ENCODE measurements at places on chromosomes 11 and 22. TPM values are rescaled to one million over a fixed set of nuclear protein-coding genes. Genes with fewer than 3 reads are reported as not detected.

The PTPN5 gene
- not detected for total RNA-seq

The BEST1 gene
- not detected for total RNA-seq

The GSTT2 gene
- total RNA-seq = not detected

The SCGB2A2 gene
- not detected for total RNA-seq

The PACSIN3 gene
- total RNA-seq = 5.3 TPM

The COMT gene
- total RNA-seq = 95.5 TPM

The XKR3 gene
- total RNA-seq = not detected

The OR6A2 gene
- not detected for total RNA-seq

DNA sequence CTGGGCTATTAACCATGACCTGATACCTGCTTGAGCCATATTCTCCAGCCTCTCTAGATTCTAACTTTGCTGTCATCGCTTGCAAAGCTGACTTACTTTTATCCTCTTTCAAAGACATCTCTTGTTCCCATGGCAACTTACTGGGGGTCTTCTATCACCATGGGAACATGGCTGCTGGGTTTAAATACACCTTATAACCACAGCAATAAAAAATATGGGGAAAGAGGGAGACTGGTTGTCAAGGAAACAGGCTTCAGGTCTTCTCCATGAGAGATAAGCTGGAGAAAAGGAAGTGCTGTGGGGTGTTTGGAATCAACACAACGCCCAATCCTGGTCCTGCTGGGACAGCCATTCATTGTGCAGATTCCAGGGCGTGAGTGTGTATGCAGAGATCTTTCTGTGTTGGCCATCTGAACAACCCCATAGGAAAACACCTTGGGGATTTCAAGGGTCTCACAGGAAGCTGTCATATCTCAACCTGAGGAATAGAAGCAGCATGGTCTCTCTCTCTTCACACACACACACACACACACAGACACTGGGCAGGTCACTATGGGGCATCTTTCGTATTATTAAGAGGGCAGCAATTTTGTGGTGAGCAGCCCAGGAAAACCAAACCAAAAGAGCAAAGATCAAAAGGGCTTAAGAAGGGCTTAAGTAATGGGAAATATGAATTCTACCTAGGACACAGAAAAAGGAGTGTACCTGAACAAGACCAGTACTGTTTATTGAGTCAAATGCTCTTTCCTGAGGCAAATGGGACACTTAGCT lies 344.7 kb upstream of the NCAM1 start:
- DNase-seq = no peak

- DNase-seq = no peak
Measured at GRCh38 chr22:40594924-40595323, 41.6 kb downstream of the MRTFA start.

- DNase-seq = no peak
Measured at GRCh38 chr22:42443240-42444076, 11.3 kb upstream of the NFAM1 start.

GRCh38 chr11:33775832-33776470 lies 1.6 kb upstream of the FBXO3 start:
- no peak for DNase-seq

DNA sequence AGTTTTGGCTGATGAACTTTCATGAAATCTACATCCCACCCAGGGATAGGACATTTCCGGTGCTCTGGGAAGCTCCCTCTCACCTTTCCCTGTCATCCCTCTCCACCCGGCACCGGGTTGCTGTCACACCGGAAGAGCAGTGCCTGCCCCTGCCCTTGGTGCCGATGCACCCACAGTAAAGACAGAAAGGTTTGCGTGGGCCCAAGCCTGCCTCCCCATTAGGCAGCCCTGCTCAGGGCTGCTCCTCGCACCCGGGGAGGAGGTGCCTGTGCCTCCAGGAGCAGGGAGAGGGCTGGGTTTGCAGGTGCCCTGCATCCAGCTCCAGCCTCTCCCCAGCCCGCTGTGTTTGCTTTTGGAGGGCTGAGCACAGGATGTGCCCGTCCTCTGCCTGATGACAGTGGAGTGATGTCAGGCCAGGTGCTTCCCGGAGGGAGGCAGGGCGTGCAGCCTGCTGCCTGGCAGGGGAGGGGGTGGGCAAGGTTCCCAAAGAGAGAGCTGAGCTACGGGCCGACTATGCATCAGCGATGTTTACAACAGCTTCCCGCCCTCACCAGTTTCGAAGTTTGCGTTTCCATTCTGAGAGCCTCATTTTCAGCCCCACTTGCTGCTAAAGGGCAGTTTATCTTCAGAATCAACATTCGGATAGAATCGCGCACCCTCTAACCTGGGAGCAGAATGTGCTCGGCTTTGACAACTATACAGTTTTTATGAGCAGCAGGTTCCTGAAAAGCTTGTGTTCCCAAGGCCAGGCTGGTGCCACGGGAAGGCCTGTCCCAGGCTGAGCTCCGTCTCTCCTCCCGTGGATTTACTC lies 83.2 kb upstream of the CLDN5 start:
- DNase-seq = peak; percentile 11

DNA sequence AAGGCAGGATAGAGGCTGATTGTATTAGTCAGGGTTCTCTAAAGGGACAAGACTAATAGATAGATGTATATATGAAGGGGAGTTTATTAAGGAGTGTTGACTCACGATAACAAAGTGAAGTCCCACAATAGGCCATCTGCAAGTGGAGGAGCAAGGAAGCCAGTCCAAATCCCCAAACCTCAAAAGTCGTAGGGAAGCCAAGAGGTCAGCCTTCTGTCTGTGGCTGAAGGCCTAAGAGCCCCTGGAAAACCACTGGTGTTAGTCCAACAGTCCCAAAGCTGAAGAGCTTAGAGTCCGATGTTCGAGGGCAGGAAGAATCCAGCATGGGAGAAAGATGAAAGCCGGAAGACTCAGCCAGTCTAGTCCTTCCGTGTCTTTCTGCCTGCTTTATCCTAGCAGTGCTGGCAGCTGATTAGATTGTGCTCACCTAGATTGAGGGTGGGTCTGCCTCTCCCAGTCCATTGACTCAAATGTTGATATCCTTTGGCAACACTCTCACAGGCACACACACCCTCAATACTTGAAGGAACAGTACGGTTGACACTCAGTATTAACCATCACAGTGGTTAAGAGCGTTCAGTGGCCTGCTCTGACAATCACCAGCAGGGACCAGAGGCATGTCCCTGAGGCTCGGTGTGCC lies 135.6 kb downstream of the CSNK2A3 start:
- DNase-seq = no peak

DNA sequence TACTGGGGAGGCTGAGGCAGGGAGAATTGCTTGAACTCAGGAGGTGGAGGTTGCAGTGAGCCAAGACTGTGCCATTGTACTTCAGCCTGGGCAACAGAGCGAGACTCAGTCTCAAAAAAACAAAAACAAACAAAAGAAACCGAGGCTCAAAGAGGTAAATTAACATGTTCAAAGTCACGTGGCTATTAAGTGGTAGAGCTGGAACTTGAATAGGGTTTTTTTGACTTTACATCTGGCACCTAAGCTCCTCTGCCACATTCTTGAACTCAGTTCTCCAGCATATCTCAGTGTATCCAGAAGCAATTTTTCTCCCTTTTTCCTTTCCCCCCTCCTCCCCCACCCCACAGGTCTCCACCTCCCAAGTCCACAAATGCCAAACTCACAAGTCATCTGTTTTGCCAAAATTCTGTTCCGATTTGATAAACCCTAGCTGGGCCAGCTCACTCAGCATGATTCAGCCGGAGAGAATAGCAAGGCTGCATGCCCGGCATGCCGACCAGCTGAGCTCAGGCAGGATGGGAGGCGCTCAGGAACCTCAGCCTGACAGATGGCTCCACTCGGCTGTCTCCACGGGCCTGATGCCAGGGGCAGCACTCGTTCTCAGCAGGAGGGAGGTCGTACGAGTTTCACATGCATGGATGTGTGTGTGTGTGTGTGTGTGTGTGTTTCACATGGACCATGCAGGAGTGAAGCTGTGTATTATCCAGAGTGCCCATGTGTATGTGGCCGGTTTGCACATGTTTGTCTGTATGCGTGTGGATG lies 63.2 kb upstream of the RRAS2 start:
- DNase-seq = no peak

DNA sequence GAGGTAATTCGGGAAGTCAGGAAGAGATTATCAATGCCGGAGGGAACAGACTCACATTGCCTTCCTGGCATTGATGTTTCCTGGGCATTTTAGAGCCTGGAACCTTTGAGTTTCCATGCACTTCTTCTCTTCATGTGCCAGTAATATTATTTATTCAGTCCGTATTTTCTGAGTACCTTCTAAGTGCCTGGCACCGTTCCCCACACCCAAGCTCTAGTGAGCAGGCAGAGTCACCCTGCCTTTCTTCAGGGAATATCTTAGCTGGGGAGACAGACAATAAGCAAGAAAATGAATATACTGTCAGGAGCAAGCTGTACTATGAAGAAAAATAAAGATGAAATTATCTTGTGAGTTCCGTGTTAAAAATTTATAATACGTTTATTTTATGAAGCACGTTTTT lies 136.2 kb upstream of the SEZ6L start:
- DNase-seq = no peak

DNA sequence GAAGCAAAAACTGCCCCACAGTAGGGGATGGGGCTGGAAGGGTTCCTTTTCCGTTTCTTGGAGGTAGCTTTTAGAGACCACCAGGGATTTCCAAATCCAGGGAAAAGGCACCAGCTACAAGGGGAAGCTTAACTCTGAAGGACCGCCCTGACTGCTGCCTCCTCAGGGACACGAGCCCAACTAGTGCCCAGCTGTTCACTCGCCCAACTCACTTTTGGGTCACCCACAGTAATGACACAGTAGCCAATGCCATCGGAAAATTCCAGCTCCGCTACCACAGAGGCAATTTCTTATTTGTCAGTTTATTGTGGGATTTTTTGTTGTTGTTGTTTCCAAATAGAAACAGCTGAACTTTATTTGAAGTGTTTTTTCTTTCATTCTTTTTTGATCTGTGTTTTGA lies 141.3 kb downstream of the ATXN10 start:
- no peak for DNase-seq

GRCh38 chr11:35949242-35949641 lies 5.4 kb downstream of the LDLRAD3 start:
- DNase-seq = no peak

- DNase-seq = no peak
Measured at GRCh38 chr11:26847459-26847858, 125.6 kb upstream of the SLC5A12 start.

DNA sequence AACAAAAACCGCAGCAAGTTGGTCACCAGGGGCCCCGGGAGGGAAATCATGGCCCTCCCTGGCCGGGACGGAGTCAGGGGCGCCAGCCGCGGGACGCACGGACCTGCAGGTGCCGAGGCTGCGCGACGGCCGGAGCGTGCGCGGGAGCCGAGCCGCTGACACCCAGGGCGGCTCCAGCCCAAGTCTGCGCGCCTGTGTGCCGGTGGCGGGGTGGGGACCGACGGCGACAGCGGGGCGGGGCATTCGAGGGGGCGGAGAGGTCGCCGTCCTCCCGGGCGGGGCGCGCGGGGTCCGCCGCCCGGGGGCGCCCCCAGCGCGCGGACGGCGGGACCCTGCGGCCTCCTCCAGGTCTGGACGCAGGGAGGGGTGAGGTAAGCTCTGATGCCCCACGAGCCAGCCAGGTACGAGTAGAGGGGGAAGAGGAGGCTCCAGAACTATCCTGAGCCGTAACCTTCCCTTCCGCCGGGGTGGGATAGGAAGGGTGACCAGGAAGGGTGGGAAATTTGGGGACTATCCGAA lies at the start of gene ESAM:
TSS of gene ESAM (minus strand) at position 186 of the 519 bp plus-strand sequence. CDS start at position 50, 136 bp downstream.
- DNase-seq = peak; percentile 63
